ENCODE measurements at places on chromosomes 5 and 9.
A peak's percentile ranks its signal among the peaks of the same experiment; 100 is the strongest.

DNA sequence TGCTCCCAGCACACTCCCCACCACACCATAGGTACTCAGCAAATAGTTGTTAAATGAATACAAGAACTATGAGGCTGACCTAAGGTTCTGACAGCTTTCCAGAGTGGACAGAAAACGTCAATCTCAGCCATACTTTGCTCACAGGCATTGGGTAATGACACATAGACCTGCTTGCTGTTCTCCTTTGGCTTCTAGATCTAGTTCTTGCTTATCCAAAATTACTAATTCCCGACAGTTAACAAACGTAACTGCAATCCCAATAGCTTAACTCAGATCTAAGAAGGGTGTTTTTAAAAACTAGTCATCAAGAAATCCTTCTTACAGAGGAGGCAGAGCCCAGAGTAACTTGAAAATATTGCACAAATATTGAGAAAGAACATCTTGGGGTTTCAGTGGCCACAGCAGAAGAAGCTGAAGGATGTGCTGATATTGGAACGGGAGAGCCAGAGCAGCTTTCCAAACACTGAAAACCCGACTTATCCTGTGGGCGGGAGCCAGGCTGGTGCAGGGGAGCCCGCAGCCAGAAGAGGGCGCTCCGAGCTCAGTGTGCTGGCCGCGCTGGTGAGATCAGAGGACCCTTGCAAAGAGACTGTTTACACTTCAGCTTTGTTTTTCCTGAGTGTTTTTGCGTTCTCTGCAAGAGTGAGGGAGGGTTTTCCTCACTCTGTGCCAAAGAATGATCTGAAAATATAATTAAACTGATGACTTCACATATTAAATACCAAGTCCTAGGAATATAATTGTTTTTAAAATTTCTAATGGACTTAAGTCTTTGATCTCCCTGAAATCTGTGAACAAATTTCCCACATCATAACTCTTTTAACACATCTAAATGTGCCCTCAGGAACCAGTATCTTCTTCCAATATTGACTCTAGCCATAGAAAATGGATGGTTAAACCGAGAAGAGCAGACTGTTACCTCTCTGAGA is 30.3 kb downstream of the FGF1 start:
- DNase-seq, result peak; percentile 83

DNA sequence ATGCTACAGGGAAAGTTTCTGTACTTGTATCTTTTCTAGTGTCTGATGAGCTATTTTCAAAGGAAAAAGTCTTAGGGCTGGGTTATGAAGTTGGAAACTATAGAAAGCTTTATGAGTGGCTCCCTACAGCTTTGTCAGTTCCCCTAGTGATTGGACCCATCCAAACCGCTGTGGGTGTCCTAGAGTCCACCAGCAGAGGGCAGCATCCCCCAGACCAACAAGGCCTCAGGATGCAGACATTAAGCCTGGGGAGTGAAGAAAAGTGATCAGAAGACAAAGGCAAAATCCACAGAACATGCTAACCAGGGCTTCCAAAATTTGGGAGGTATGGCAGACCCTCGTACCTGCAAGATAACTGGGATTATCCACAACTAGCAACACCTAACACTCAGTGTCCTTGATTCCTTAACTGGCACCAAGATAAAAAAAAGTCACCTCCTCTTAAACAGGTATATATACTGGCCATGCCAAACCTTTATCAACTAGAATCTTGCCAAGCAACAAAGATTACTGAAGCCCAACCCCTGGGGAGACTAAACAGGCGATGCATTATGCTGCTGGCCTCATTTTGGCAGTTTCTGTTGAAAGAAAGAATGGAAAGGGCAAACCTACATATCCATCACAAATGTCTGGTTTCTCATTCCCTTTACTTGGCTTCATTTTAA is 110.4 kb upstream of the NR5A1 start:
- peak; percentile 82 for DNase-seq

DNA sequence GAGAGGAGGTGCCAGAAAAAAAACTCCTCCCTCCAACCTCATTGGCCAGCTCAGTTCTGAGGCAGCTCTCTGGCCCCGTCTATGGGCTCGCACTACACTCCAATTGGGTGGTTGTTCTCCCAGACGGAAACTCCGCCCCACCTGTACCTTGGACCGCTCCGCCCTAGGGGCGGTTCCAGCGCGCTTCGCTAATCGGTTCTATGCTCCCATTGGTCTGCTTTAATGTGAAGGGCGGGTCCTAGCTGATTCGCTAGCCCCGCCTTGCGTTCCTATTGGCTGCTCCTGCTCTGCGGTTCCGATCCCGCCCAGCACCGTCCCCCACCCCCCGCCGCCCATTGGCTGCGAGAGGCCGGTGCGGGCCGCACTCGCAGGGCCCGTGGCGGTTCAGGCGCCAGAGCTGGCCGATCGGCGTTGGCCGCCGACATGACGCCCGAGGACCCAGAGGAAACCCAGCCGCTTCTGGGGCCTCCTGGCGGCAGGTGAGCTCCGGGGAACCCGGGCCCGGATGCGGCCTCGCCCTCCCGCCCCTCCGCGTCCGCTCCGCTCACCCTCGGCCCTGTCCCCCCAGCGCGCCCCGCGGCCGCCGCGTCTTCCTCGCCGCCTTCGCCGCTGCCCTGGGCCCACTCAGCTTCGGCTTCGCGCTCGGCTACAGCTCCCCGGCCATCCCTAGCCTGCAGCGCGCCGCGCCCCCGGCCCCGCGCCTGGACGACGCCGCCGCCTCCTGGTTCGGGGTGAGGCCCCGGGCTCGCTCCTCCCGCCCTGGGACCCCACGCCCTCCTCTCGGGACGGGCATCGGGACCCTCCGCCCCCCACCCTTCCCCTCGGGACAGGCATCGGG is at the start of gene SLC2A8:
Gene SLC2A8, plus strand, starts transcription at position 362 of the 838 bp plus-strand sequence. Its CDS starts 62 bp downstream, at position 424.
- peak; percentile 100 for DNase-seq

DNA sequence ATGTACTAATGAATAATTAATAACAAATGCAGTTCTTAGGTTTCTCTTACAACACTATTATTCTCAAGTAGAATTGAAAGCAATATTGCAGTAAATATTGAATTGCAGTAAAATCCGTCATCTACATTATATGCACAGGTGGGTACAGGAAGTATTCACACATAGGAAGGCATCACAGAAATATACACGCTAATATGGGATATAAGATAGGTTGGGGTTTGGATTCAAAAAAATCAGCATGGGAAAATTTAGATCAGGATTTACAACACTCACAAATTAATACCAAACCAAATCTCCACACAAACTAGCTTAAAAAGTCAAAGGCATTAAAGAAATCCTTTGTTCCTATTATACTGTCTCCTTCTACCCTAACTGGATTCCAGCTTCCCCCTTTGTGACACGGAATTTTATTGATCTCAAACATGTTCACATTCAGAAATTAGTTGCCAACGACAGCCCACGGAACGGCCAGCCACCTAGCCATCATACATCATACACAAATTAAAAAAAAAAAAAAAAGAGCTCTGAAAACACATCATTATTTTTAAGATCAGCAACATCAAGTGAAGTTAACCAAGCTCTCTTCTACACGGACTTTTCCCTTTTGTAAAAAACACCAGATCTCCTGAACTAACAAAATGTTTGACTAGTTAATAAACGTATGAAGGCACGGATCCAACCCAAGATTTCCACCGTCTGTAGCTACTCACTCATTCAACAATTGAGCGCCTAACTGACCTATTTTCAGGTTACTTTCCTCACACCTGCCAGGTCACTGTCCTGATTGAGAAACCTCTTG is 2.2 kb downstream of the NR6A1 start:
- DNase-seq, result no peak

GRCh38 chr5:74310997-74311930 is 329.3 kb downstream of the ENC1 start:
- DNase-seq, result no peak

Data from suppressor macrophage treated with lipopolysaccharide for 4 hours (primary cell).